ENCODE measurements at places on chromosomes 3 and 15.
A peak's percentile ranks its signal among the peaks of the same experiment; 100 is the strongest.

- no peak for DNase-seq
Measured at GRCh38 chr3:71478568-71478967, 105.0 kb downstream of the FOXP1 start.

GRCh38 chr3:101259485-101260341, 60.7 kb downstream of the IMPG2 start:
- no peak for DNase-seq

- DNase-seq, result no peak
Measured at GRCh38 chr15:78197632-78198031, 36.7 kb downstream of the ACSBG1 start.

DNA sequence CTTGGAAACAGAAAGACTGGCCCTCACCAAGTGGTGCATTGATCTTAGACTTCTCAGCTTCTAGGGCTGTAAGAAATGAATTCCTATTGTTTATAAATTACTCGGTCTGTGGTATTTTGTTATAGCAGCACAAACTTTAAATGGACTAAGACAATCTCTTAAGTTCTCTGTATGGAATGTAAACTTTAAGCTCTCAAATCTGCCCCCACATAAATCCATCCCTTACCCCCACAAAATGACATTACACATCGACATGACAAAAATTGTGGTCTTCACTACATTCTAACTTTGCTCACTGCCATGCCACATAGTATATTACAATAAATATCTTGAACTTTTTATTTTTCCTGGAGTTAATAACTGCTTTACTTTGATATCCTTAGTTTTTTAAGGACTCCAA, 121.3 kb downstream of the MYLK start:
- DNase-seq, result no peak

DNA sequence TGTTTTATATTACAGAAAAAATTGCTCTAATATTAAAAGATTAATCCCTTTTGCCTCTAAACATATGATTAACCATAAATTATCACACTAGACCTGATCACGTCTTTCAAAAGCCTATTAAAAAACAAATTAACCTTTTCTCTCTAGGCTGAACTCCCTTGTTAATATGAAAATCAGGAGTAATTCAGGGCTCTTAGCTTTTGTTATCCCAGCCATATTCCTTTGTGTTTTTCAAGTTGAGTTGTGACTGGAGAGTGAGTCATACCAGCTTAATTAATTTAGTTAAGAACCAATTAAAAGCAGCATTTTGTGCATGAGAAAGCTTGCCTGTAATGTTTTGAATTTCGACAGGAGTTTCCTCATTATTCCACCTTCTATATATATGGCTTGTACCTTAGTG, 385.8 kb downstream of the VGLL3 start:
- no peak for DNase-seq

- DNase-seq, result no peak
Measured at GRCh38 chr3:13831386-13831996, 48.4 kb downstream of the WNT7A start.

DNA sequence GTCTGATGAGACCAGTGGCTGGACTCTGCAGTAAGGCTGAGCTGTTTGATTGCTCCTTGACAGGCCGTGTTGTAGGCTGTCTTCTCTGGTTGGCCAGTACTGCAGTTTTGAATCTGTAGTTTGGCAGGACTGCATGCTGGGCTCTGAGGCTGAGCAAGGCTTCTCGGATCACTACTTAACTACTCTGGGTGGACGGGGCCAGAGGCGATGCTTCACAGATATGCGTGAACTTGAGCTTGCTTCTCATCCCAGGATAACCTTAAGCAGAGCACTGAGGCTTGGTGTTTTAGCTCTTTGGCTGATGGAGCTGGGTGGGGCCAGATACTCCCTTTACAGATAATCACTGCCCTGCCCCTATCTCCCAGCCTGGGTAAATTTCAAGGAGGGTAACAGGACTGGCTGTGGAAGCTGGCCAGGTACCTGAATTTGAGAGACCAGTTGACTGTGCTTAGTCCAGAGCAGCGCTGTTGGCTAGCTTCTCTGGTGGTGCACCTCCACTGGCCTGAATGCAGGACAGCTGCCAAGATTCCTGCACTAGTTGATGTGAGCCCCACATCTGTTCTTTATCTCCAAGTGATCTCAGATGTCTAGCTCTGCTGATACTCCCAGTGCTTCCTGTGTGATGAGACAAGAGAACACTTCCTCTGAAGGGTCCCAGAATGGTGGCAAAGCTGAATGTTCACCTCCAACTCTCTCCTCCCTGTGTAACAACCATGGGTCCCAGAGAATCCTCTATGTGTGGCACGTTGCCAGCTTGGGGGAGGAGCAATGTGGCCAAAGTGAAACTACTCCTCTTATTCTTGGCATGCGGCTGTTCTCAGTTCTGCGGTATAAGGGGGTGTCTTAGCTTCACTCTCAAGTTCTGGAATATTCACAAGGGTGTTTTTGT, 37.9 kb downstream of the RPL39L start:
- peak; percentile 15 for DNase-seq

- no peak for DNase-seq
Measured at GRCh38 chr3:131503320-131503635, 507 bp upstream of the MRPL3 start.

DNA sequence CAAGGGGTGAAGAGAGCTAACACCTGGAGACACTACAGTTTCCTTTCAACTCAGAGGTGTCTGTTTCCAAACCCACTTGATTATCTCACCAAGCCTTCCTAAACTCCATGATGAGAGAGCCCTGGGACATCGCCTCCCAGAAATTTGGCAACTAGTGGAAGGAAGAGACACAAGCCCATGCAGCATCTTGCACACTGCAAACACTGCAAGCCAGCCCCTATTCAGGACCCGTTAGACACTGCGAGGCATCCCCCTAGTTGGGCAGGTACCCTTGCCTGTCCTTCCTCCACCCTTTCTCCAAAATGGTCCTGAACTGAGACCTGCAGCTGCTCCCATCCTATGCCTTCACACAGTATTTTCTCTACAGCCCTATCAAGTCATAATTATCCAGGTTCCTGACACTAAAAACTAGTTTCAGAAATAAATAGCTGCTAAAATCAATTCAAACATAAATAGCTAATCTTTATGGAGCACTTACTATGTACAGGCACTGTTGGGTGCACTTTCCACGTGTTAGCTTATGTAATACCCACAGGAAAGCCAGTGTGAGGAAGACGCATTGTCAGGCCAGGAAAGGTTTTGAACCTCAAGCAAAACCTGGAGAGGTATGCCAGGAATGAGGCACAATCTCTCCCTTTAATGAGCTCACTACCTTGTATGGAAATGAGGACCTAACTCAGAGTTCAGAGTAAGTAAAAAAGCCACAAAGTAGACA, 2.8 kb downstream of the MAGI1 start:
- DNase-seq, result no peak

GRCh38 chr15:65092911-65093792, 16.6 kb downstream of the KBTBD13 start:
- DNase-seq, result no peak

DNA sequence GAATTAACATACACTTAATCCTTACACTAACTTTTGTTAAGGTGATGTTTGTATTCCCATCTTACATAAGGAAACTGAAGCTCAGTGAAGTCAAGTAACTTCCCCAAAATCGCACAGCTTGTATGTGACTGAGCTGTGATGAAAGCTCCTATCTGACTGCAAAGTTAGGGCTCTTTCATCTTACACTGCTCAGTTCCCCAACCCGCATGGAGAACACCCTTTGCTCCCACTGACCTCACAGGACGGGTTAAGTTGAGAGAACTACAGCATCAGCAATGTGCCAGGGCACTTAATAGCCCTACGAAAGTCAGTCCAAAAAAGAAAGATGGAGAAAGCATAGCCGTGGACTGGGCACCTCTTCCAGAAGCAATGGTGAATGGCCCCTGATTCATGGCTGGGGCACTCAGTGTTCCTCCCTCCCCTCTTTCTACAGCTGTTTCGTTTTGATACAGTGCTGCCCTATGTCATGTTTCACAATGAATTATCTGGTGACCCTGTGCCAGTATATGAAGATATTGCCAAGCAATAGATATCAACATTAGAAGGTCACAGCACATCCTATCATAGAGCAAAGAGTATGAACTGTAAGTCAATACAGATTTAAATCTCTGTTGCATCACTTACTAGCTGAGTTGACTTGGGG, 38.0 kb downstream of the CADPS start:
- no peak for DNase-seq

DNA sequence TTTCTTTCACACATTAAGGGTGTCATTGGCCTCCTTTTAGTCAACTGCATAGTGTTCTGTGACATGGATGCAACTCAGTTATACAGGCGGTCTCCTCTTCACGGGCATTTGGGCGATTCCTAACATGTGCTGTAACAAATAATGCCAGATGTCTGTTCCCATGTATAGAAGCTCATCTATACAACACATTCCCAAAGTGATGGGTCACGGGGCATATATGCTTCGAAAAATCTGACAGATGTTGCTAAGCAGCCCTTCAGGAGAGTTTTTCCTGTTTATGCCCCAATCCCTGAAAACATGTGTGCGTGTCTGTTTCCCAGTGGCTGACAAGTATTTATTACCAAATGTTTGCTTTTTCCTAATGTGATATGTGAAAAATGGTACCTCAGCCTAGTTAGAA, 25.8 kb downstream of the LRRK1 start:
- no peak for DNase-seq

GRCh38 chr3:72957297-72957696, 39.3 kb upstream of the PPP4R2 start:
- DNase-seq, result no peak

Data from GM13977 (cell line).